ENCODE measurements at places on chromosomes 7 and 10. TPM values are rescaled to one million over a fixed set of nuclear protein-coding genes. Genes with fewer than 3 reads are reported as not detected.

The TMEM176A gene
- 130 TPM for polyA plus RNA-seq

GRCh38 chr10:8269976-8270375 is 215.5 kb downstream of the GATA3 start:
- no peak for DNase-seq

- DNase-seq: no peak
Measured at GRCh38 chr10:62063795-62064472, 162.4 kb downstream of the ARID5B start.

GRCh38 chr10:87925570-87925969 is 62.1 kb downstream of the PTEN start:
- no peak for DNase-seq

All from right renal pelvis (tissue), 4 donors.